ENCODE measurements at places on chromosomes 1 and 21. TPM values are rescaled to one million over a fixed set of nuclear protein-coding genes. Genes with fewer than 3 reads are reported as not detected.

DNA sequence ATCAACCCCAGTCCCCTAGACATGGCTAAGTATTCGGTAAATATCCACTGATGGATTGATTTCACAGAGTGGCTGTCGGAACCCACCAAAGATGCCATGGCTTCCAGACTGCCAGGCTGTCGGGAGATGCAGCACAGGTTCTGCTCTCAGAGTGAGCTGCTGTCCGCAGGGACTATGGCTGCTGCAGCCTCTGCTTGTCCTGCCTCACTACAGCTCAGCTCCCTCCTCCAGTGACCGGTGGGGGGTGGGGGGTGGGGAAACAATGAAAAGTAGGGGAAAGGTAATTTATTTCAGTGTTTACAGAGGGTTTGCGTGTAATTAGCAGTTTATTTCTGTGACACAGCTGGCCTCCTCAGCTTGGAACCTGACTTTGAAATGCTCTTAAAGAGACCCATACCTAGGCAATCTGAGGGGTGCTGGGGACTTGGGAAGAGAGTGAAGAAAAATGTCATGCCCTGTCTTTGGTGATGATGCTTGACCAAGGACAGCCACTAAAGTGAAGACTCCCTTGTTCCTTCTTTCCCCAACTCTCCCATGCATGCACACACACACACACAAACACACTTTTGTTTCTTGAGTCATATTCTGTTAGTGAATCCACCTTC is 109.0 kb downstream of the CACNA1E start:
- no peaks in the 10 kb centered on the region for H3K27me3 ChIP-seq
- no peaks in the 10 kb centered on the region for H3K36me3 ChIP-seq
- no peak for DNase-seq
- H3K27ac ChIP-seq = no peak overlapping the region
- H3K4me1 ChIP-seq = no peaks in the 10 kb centered on the region

The GCSAML gene
- not detected for total RNA-seq

The PGM1 gene
- 37.1 TPM for total RNA-seq

The ALX3 gene
- not detected for total RNA-seq

The APH1A gene
- 119 TPM for total RNA-seq
